Stimulated activated CD8-positive, alpha-beta memory T cell treated with anti-CD3 and anti-CD28 coated beads, Interleukin-15, amount 100 ng/mL, for 1 hour (primary cell): ENCODE measurements at places on chromosomes 1 and 21.

- no peak for DNase-seq
Observed at GRCh38 chr1:72557446-72558049, 275.2 kb upstream of the NEGR1 start.

DNA sequence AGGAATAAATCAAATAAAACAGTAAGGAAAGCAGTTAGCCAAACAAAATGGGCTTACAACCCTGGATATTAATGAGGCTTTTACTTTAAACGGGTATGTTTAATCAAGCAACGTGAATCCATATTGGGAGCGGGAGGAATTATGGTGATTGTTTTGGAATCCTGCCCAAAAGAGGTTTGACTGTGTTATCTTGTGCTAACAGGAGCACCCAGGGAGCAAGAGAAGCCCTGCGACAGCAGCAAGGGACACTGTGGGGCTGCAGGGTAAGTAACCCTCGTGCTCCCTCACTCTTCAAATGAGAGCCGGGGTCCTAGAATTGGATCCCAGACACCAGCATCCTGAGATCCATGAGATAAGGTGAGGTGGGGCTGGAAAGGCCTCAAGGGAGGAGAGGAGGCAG is 72.6 kb upstream of the PGBD5 start:
- no peak for DNase-seq

- DNase-seq: no peak
Observed at GRCh38 chr21:29582855-29583254, 284.1 kb downstream of the BACH1 start.

DNA sequence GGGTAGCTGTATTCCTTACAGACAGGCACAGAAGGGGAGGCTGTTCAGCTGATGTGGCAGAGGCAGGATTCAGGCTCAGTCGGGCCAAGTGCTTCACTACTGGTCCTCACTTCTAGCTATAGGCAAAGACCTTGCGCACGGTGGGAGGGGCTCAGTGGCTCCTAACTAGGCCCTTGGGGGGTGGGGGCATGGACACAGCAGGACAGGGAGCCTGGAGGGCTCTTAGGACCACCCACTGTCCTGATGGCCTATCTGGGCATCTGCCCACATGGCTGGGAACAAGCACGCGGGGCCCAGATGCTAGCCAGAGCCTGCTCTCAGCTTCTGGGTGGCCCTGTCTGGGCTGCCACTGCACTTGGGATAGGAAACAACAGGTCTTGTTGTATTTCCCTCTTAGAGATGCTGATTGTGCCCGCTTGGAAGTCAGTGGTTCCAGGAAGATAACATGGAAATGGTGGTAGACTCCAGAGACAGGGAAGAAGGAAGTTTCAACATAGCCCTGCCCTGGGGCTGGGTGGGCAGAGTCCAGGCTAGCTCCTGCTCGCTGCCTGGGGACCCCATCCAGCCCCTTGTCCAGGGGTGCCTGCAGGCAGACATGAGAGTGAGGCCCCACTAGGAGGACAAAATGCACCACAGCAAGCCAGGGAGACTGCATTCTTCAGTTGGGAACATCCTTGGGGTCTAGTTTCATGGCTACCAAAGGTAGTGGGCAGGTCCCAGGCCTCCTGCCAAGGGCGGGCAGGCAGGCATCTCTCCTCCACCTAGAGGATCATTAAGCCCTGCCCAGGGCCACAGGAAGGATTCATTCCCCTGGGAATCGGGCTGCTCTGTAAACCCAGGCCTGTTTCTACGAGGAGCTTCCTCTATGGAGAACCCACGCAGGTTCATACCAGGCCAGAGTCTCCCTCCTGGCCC is 102.5 kb downstream of the BCAR3 start:
- no peak for DNase-seq

GRCh38 chr21:25708467-25709065 is 26.1 kb downstream of the ATP5PF start:
- peak; percentile 14 for DNase-seq

- DNase-seq: no peak
Observed at GRCh38 chr1:182080040-182080439, 18.5 kb upstream of the ZNF648 start.

DNA sequence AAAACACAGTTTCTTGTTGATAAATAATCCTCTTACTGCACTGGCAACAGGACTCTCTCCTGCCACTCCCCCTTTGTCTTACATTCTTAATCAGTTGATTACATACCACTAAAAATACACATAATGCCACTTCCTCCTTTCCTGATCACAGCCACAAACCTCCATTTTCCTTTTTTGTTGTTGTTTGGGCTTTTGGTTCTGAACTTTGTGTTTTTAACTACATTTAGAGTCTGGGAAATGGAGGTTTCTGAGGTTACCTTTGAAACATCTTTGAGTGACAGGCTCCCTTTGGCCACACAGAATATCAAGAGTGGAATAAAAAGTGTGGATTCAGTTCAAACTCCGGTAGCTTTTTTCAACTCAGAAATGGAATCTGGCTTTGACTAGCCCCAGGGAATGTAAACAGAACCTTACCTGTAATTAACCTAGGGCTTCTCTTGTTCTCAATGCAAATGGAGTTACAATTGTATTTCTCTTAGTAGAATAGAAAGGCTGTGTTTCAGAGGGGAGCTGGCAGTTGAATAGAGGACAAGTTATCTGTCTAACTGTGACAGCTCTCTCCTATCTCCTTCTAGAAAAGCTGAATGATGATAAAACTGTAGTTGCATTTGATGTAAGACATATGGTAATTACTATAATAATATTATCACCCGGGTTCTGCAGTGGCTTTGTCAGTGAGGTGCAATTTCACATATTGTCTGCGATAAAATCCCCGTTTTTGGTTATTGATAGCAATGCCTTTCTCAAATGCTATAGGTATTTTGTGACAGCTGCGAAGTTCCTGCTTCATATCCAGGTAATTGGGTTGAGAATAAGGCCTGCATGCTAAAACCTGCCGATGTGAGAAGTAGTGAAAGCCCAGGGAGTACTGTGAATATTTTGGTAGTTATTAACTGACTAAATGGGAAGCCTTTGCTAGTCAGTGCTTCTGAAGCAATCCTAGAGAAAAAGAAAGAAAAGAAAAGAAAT is 66.9 kb downstream of the ST6GALNAC5 start:
- no peak for DNase-seq

- DNase-seq: no peak
Observed at GRCh38 chr1:25889470-25889869, 14.0 kb upstream of the PAQR7 start.

DNA sequence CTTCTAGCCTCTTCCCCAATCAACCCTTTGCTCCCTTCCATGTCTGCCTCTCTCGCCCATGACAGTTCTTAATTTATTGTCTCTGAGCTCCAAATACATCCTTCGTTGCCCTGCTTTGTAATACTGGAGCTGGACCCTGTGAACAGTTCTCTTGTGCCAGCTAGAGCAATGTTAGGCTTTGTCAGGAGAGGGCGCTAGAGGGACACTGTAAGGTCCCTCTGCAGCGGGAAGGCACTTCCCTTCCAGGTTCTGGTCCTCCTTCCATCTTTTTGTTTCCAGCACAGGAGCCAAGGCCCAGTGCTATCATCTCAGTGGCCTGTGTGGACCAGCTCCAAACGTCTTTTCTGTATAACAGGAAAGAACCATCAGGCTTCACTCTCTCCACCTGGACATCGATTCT is 95.9 kb downstream of the PTPRU start:
- no peak for DNase-seq

- DNase-seq: no peak
Observed at GRCh38 chr1:3678361-3679097, 26.2 kb downstream of the TP73 start.

DNA sequence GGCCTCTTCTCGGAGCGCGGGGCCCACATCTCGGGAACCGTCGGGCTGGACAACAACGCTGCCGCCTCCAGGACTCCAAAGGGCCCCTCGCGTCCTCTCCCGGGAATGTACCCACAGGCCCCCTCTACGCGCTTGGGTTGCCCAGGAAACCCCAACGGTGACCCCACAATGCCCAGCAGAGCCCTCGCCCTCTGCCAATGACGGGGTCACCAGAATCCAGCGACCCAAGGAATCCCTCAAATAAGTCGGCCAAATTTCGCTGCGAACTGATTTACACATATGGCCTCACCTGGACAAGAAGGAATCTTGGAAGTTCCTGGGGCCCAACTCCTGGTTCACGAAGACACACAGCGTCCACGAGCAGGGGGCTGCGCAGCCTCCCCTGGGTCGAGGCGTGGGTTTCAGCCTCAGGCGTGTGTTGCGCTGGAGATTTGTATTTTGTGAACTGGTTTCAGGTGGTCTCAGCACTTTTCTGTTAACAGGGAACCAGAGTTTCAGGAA is 78.1 kb downstream of the DESI2 start:
- no peak for DNase-seq

DNA sequence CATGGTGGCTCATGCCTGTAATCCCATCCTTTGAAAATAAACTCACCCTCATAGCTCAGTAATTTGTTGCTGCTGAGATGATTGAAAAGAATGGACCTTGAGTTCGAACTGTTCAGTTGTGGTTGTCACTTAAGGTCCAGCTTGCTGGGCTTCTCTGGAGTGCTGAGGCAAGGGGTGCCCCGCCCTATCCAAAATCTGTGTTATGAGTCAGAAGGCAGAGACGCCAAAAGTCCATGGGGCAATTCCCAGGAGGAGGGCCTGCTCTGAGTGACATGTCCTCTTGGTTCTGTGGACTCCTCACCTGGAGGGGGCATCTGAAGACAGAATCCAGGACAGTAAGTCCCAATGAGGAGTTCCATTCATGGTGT is 64.8 kb downstream of the MYOM3 start:
- no peak for DNase-seq

DNA sequence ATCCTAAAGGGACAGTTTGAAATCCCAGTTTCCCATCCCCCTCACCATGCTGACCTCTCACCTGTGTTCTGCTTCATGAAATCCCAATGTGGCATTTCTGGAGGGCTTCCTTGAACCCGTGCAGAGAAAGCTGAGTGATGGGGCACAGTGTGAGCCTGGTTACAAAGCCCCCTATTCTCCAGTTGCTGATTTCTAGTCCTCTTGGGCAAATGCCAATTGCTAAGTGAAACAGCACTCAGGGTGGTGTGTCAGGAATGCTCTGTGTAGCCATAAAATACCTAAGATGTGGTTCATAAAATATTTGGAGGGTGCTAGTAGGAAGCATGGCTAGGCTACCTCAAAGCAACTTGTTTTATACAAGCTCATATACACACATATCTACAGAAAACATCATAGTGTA is 32.0 kb downstream of the SUSD4 start:
- no peak for DNase-seq

DNA sequence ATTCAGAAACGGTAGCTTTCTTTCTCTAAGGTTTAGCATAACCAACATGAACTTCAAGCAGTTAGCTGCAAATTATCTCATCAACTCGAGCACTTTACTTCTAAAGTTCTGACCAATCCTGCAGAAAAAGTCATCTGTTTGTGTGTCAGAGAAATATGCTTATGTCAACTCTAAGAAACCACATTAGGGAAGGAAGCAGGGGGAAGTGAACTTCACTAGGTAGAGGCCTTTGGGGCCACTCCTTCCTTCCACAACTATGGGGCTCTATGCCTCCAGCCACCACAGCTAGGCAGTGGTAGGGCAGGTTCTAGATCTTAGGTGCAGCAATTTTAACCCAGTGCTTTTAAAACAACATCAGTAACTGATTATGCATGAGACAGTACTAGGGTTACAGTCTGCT is 375.9 kb downstream of the DSCAM start:
- DNase-seq: no peak

- no peak for DNase-seq
Observed at GRCh38 chr1:226864311-226864710, 6.1 kb upstream of the PSEN2 start.

DNA sequence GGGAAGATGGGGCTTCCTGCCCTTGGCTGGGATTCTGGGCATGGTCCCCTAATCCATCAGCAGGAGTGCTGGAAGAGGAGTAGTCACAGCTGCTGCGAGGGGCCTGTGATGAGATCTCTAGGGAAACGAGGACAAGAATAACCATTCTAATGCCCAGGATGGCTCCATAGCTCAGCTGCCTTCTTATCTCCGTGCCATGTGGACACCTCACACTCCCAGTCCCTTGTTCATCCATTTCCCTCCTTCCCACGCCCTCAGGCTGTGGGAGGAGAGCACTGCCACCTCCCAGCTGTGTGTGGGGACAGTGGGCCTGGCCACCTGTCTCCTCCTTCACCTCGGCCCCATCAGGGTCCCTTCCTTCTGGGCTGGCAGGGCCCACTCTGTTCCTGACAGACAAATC is 16.1 kb upstream of the ETV3 start:
- no peak for DNase-seq

- DNase-seq: no peak
Observed at GRCh38 chr1:31793586-31794285, 22.1 kb downstream of the SPOCD1 start.

DNA sequence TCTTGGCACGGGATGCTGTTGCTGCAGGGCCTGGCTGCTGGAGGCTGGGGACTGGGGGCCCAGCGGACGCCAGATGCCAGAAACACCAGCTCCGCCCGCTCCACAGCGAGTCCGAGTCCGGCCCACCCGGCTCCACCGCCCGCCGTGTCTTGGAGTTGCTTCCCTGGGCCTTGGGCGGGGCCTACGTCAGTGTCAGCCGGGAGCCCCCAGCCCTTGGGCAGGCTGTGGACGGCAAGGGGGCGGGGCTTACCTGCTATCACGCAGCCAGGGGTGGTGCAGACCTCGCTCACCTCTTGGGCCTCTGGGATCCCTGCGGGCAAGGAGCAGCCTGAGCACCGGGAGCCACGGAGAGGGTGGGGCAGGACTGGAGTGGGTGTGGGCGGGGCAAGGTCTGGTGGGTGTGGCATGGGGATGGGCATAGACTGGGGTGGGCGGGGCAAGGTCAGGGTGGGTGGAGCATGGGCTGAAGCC is 21.8 kb downstream of the MMEL1 start:
- DNase-seq: no peak

DNA sequence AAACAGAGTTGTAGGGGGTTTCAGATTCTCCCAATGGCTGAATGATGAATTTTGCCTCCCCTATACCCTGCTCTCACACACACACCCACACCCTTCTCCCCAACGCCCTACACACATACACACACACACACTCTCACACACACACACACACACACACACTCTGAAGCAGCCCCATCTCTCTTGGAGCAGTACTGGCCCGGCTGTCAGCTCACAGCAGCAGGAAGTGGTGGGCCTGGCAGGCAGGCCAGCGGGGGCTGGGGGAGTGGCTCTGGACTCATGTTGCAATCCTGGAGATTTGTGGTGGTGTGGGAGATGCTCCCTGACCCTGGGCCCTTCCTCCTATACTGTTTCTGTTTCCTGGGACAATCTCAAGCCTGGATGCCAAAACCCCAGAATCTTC is 2.2 kb downstream of the IKBKE start:
- DNase-seq: no peak

GRCh38 chr1:150168960-150169601 is 19.4 kb downstream of the PLEKHO1 start:
- DNase-seq: no peak

DNA sequence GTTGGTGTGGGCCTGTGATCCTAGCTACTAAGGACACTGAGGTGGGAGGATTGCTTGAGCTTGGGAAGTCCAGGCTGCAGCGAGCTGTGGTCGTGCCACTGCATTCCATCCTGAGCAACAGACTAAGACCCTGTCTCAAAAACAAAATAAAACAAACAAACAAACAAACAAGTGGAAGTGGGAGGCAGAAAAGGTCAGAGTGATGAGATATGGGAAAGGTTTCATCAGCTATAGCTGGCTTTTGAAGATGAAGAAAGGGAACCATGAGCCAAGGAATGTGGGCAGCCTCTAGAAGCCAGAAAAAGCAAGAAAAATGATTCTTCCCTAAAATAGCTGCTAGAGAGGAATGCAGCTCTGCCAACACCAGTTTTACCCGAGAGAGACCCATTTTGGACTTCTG is 10.6 kb upstream of the NUCKS1 start:
- DNase-seq: no peak
